ENCODE measurements at places on chromosomes 7 and 10.

DNA sequence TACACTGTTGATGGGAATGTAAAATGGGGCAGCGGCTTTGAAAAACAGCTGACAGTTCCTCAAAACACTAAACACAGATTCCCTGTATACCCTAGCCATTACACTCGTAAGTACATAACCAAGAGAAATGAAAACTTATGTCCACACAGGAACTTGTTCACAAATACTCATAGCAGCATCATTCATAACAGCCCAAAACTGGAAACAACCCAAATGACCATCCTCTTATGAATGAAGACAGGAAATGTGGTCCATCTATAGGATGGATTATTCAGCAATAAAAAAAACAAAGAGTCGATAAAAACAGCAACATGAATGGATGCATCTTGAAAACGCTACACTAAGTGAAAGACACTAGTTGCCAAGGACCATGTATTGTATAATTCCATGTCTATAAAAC, 23.7 kb downstream of the NMT2 start:
- DNase-seq, result no peak

DNA sequence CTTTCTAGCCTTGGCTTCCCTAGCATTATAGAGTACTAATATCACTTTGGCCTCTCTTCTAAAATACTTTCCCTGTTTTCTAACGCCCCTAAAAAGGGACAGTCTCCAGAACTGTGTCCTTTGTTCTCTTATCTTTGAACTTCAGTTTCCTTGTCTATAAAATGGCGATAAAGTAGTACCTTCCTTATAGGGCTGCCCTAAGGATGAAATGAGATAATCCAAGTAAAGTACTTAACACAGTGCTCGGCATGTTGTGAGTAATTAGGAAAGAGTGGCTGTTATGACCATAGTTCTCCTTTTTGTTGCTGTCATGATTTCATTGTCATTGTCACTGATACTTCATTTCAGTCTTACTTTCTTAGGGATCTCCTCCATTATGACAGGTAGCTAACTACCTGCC, 114.7 kb downstream of the EXOC4 start:
- DNase-seq, result no peak

GRCh38 chr7:94975336-94975735, 67.9 kb downstream of the PPP1R9A start:
- no peak for DNase-seq

DNA sequence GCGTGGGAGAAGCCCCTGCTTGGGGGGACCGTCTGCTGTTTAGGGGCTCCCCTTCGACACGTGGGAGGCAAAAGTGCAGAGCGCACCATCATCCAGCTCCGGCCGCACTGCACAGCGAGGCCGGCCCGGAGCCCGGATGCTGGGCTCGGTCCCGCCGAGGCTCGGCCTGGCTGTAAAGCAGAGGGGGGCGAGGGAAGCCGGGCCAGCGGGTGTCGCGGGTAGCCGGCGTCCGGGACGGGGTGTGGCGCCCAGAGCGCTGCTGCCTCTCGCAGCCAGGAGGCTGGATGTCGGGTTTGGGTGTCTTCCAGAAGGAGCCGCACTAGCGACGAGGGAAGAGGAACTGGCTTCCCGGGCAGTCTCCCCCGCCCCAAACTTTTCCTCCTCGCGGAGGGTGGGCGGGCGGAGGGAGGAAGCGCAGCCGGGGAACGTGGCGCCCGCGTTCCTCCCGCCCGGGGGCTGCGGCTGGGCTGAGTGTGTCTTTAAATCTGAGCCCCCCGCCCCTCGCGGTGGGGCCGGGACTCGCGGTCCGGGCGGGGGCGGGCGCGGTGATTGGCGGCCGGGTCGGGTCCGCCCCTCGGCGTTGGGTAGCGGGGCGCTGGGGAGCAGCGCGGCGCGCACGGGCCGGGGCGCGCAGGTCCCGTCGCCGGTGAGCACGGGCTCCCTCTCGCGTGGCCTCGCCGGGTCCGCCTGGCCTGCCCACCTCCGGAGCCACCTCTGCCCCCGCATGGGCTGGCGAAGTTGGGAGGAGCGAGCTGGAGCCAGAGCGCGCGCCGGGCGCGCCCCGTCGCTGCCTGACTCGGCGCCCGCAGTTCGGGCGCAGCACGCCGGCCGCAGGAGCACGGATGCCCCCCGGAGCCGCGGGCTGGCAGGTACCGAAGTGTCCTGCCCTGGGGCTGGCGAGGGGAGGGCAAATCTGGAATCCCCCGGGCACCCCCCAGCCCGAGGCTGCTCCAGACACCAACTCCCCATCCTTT, at the start of gene PALD1:
Gene PALD1, plus strand, starts transcription at position 577 of the 974 bp plus-strand sequence. CDS start 47,185 bp downstream, outside the sequence.
- no peak for DNase-seq

- DNase-seq, result no peak
These were observed 52.8 kb upstream of the DNAJB12 start for GRCh38 chr10:72407471-72407870.

- DNase-seq, result no peak
These were observed 12.7 kb downstream of the ZMIZ1 start for GRCh38 chr10:79081353-79082034.

DNA sequence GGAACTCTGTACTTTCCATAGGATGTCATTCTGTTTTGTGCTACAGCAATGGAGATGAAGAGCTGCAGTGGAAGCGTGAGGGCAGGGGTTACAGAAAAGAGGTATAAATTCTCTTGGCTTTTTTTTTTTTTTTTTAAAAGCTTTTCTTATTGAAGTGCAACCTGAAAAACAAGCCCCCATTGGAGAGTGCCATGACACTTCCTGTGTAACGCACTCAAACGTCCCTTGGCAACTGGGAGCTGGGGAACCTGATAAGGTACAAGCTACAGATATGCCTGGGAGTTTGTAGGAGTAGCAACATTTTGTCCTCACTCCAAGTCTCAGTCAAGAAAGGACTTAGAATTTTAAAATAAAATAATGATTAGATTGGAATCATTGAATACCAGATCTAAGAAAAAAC, 512.1 kb downstream of the RPS24 start:
- DNase-seq, result no peak

DNA sequence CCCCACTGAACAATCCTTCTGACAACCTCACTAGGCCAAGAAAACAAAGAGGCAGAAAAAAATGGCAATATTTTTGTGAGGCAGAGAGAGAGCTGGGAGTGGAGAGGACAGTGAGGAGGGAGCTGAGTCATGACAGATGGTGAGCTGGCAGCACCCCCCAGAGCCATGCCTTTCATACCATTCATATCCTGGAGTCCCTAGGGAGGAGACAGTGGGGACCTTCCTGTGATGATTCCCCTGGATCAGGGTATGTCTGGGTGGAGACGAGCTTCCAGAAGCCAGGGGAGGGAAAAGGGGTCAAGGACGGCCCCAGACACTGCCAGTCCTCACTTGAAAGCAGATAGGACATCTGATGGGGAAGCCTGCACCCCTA, 160.5 kb downstream of the ADAM12 start:
- DNase-seq, result no peak

GRCh38 chr7:85039196-85039923, 147.5 kb downstream of the SEMA3D start:
- DNase-seq, result no peak

Data from NCI-H1048 (cell line).